Astrocyte of the spinal cord (primary cell): ENCODE measurements at places on chromosomes 2 and 18.

DNA sequence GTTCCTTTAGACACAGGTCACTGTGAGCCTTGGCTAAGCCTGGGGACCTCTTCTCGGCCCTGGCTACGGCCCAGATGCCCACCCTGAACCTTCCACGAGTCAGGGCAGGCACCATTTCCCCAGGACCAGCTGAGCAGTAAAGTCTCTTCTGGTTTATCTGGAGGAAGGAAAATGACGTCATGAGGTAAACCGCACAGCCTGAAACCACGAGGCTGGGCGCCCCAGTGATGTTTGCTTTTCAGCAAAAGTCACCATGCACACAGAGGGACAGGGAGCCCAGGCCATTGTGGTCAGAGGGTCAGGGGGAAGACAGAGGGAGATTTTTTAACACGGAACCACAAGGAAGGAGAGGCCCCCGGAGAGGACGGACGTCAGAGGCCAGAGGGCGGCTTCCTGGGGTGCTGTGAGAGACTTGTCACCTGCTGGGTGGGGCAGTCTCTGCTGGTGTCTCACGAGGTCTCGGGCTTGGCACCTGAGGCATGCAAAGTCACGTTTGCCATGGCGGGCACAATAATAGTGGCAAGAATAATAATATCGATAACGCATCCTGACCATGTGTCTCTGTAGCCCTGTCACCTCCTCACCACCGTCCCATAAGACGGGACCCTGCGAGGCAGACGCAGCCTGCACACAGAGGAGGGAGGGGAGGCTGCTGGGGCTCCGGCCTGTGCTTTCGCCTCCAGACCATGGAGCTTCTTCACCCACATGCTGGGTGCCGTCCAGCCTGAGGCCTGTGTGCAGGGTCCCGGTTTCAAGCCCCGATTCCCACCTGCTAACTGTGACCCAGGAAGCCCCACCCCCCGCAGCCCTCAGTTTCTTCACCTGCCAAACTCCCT lies 33.2 kb upstream of the FOSL2 start:
- peak; percentile 85 for DNase-seq

GRCh38 chr2:157777427-157777826 lies 98.7 kb downstream of the ACVR1 start:
- peak; percentile 69 for DNase-seq

GRCh38 chr18:61426492-61427053 lies 93.3 kb downstream of the CDH20 start:
- DNase-seq: no peak

- no peak for DNase-seq
Measured at GRCh38 chr2:197254776-197255530, 55.6 kb downstream of the ANKRD44 start.

- DNase-seq: no peak
Measured at GRCh38 chr2:120885321-120885720, 149.7 kb downstream of the GLI2 start.

DNA sequence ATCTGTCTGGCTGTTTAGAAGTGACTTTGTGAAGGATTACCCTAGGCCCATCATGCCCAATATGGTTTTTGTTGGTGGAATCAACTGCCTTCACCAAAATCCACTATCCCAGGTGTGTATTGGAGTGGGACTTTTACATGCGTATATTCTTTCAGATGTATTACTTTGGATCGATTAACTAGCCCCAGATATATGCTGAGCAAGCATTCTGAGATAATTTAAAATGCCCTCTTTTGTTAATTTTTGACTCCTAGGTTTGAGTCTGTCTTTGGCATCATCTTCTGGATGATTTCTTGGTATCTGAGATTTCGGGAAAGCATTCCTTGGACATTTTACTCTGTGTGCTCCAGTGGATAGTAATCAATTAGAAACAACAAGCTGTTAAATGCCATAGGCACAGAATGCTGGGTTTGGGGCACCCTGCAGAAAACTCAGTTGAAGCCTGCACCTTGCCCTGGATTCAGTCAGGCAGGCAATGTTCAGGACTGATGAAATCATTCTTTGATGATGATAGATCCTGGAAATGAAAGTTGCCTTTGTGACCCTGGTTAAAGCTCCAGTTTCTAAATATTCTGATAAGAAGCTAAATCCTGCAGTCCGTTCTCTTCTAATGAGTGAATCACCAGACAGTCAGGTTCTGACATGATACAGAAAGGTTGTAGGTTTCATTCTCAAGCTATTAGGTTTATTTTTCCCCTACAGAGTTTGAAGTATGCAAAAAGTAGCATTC lies 1.1 kb downstream of the UGT1A1 start:
- no peak for DNase-seq

DNA sequence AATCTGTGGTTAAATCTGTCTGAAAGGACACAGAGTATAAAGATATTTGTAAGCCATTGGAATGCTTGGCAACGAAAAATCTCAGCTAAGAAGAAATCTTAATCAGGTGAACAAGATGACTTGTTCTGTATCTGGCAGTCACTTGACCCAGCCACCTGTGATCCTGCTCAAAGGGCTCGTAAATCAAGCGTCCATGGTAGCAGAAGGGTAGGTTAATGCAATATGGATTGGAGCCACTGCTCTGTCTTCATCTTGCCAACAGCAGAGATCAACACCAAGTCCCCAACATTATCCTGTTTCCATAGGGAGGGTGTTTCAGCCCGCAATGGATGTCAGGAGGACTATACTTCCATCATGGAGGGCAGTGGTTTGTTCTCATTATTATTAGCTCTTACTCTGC lies 378.4 kb downstream of the CDH7 start:
- DNase-seq: no peak

DNA sequence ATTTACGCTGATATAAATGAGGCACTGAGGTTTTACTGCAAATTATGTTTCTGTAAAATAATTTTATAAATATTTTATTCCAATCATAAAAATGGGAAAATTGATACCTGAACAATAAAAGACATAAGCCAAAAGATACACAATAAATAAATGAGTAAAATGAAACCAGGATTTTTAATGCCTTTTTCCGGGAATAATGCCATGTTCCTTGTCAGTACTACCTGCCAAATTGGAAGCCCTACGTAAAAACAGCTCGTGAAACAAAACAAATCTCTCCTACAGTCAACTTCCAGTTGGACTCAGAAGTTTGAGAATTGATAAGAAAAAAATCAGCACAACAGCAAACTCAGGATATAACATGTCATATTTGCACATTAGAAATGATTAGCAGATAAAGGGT lies 18.0 kb downstream of the GALNT3 start:
- DNase-seq: no peak

DNA sequence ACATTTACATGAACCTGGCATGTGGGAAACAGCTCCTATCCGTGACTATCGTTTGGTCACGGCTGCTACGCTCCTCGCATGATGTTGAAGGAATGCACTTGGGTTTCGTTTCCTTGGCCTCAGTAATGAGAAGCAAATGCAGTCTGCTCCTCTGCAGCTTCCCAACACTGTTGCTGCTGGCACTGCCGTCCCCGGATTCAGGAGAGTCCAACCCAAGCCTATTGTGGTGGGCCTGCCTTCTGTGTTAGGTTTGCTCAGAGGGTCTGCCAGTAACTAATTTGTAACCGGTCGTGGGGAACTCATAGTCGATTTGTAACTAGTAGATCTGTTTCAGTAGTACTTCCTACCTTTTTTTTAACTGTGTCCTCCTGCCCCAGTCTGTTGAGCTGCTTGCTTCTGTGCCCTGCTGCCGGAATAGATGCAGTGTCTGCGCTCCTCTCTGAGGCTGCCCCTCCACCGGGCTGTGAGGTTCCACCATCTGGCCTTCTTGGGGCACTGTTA lies 58.4 kb downstream of the WDSUB1 start:
- peak; percentile 66 for DNase-seq

DNA sequence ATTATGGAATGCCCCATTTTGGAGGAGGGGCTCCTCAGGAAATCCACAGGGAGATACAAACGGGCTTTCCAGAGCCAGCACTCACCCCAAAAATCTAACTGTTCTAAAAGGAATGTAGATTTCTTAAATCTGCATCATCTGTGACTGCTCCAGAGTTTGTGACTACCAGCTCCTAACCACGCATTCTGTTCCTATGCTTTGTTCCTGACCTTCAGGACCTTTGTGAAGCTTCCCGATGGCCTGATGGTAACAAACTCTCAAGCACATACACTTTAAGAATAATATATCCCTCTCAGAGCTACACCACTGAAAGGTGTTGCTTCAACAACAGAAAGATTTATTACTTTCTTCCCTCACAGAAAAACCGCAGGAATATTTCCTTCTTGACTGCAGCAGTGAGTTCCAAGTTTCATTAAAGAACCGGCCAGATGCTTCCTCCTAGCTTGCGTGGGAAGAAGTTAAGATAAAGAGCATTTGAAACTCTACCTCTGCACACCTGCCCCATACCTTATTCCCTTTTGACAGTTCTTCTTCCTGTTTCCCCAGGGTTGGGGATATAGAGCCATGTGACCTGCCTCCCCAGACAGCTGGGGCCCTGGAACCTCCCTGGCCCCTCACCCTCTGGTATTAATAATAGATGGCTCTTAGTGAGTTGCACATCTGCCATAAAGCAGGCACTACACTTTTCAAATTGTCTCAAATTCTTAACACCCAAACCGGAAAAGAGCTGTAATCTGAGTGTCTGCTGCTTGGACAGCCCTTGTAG lies 40.2 kb upstream of the EML4 start:
- DNase-seq: peak; percentile 83

- DNase-seq: peak; percentile 84
Measured at GRCh38 chr2:207253666-207254345, 88.1 kb upstream of the KLF7 start.

- peak; percentile 73 for DNase-seq
Measured at GRCh38 chr18:48446582-48447225, 37.5 kb upstream of the ZBTB7C start.

- no peak for DNase-seq
Measured at GRCh38 chr2:86037795-86038192, 67.9 kb downstream of the POLR1A start.

DNA sequence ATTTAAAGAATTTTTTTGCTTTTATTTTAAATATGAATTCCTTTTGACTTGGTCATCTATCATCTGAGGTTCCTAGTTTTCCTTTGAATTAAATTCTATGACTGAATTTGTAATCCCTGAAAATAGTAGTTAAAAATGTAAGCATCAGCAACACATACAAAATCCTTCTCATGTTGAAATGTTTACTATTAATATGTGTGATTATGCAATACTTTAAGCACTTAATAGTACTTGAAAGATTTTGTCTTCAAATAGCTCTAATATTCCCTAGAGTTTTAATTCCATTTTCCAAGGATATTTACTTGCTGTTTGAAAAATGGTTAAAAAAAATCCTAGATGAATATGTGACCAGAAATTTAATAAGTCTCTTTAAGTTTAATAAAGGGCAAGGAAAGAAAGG lies 26.6 kb upstream of the SPATS2L start:
- no peak for DNase-seq

DNA sequence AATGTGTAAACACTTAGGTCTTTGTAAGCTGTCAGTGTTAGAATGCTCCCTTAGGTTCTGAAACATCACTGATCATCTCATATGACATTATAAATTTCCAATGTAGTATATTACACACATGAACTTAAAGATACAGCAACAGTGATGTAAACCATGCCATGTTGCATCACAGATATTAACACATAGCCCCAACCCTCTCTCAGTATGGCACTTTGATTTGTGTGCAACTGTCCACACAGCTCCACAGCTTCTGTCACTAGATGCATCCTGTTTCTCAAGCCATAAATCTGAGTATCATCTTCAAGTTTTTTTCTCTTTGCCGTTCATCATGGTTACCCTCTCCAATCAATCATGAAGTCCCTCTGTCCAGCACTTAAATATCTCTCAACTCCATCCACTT lies 69.2 kb upstream of the LRP1B start:
- DNase-seq: no peak

GRCh38 chr2:184339966-184340365 lies 258.4 kb upstream of the ZNF804A start:
- peak; percentile 27 for DNase-seq

GRCh38 chr2:42934580-42935186 lies 142.3 kb upstream of the HAAO start:
- DNase-seq: no peak

- DNase-seq: no peak
Measured at GRCh38 chr18:5772306-5773105, 122.8 kb downstream of the TMEM200C start.

- DNase-seq: no peak
Measured at GRCh38 chr2:150129921-150130575, 357.4 kb downstream of the RND3 start.

DNA sequence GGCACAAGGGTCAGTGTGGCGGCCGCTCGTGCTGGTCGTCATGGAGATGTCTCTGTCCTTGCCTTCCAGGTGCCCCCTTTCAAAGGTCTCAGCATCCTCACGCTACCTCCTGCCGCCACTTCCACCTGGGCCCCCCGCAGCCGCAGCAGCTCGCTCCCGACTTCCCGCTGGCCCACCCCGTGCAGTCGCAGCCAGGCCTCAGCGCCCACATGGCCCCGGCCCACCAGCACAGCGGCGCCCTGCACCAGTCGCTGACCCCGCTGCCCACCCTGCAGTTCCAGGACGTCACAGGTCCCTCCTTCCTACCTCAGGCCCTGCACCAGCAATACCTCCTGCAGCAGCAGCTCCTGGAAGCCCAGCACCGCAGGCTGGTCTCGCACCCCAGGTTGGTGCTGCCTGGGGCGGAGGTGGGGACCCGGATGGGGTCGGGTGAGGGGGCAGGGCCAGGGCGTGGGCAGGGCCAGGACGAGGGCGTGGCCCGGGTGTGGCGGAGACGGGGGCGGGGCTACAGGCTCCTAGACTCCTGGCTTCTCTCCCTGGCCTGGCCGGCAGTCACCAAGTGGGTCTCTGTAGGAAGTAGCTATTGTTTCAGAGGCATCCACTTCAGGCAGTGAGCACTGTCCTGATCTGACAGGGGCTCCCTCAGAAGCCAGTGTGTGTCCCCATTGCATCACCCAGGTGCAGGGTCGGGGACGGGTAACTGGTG lies 223.7 kb downstream of the LOXHD1 start:
- DNase-seq: no peak

GRCh38 chr2:150438654-150439053 lies 48.8 kb downstream of the RND3 start:
- DNase-seq: no peak

GRCh38 chr2:69554568-69554967 lies 89.0 kb downstream of the AAK1 start:
- no peak for DNase-seq

DNA sequence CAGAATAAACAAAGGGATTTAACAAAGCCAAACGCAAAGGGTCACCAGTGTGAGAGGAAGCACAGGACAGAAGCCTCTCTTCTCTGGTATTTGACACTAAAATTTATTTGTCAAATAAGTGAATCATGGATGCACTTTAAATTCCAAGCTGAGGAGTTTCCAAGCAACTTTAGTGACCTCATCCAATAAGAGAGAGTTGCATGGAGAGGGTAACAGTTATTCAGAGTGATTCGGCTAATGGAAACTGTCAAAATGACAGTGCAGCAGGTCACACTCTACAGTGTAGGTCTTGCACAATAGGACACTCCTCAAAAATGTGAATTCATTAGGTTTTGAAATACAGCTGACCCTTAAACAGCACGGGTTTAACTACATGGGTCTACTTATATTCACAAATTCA lies 103.9 kb upstream of the ACVR1C start:
- no peak for DNase-seq

DNA sequence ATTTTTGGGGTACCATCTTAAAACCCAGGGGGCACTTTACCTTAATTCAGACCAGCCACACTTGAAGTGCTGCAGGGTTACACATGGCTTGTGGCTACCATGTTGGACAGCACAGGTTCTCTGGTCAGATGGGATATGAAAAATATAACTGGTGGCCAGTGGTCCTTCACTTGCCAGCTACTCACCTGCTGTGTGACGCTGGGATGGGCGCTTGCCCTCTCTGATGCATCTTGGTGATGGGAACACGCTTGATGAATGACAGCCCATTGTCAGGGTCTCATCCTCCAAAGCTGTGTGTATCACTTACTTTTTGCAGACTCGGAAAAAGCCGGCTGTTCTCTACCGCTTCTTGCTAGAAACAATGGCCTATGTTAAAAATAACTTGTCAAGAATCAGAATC lies 22.5 kb downstream of the HJURP start:
- no peak for DNase-seq
